ENCODE measurements at places on chromosomes 12 and 14. TPM values are rescaled to one million over a fixed set of nuclear protein-coding genes. Genes with fewer than 3 reads are reported as not detected.

The BRI3BP gene
- polyA plus RNA-seq, result 11.4 TPM

The BCL2L14 gene
- 0.92 TPM for polyA plus RNA-seq

GRCh38 chr12:6996040-6996441, 22.2 kb downstream of the LPCAT3 start:
- no peak for DNase-seq

GRCh38 chr12:22653075-22653474, 28.1 kb downstream of the ETNK1 start:
- no peak for DNase-seq

- DNase-seq, result no peak
Observed at GRCh38 chr12:77696183-77696582, 134.5 kb upstream of the NAV3 start.

The ZNF641 gene
- 22.5 TPM for polyA plus RNA-seq

- DNase-seq, result no peak
Observed at GRCh38 chr12:26319511-26319910, 124.1 kb downstream of the SSPN start.

The TAS2R8 gene
- not detected for polyA plus RNA-seq

The FLVCR2 gene
- polyA plus RNA-seq, result 6.7 TPM

The GPRC5D gene
- 0.94 TPM for polyA plus RNA-seq

DNA sequence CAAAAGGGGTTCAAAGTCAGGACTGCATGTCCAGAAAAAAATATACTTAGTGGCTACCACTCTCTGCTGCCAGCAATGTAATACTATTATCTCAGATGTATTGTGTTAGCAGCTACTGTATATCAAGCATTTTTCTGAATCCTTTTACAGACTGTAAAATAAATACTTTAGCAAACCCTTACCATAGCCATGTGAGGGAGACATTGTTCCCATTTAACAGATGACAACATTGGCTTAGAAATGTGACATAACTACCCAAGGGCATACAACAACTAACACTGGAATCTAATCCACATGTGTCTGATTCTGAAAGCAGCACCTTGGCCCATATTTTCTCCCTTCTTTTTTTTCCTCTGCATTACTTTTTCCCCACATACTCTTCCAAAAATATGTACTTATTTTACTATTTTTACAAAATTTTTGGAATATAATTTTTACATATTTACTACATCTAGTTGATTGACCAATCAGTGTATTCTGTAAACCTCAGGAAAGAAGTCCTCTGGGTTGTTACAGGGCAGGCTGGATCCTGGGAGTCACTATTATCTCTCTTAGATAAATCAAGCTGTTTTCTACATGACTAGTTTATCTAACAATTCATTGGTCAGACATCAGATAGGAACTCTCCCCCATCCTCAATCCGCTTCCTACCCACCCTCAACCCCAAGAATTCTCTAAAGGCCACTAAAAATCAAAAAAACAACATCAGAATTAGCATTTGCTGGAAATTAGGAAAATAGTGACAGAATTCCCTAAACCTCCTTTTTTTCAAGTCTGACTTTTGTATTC, 154.1 kb downstream of the BTG1 start:
- no peak for DNase-seq

GRCh38 chr12:68381476-68382219, 49.5 kb upstream of the MDM1 start:
- no peak for DNase-seq

DNA sequence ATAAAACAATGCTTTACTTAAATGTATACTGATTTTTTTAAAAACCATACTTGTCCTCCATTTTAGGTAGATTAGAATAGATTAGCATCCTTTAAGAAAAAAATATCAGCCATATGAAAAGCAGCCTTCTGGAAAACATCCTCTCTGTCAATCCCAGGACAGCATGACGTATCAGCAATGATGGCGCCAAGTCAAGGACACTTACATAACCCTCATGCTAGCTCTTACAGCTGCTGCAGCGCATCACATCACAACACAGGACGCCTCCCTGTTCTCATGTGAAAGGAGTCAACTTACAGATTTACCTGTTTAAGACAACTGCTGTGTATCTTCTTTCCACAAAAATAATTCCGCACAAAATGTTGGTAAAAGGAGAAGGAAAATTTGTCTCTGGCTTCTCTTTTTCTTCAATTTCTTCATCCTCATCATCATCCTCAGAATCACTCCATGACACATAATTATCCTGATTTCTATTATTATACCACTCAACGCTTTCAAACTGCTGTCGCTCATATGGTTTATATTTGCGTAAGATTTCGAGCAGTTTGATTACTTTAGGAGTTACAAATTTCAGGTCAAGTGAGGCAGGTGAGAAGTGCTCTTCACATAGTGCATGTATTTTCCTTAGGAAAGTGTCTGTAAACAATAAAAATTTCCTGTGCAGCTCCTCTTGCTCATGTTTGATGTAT, 33.3 kb downstream of the DICER1 start:
- no peak for DNase-seq

DNA sequence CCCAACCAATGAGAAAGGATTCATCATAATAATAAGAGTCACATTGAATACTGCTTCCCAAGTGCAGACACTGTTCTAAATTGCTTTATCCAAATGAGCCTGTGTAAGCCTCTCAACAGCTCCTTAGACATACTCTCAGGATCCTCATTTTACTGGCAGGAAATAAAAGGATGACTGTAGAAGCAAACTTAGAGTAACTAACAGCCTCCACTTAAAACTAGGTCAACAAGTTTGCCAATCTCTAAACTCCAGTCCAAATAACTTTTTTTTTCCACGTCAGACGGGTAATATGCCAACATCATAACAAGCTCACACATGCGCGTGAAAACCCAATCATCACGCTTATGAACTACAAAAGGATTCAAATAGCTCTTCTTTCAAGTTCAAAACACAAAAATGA, 15.3 kb upstream of the DPF3 start:
- no peak for DNase-seq

The VRK1 gene
- 22.3 TPM for polyA plus RNA-seq

- DNase-seq, result no peak
Observed at GRCh38 chr12:87660987-87661774, 368.0 kb downstream of the C12orf50 start.

GRCh38 chr12:53688134-53688533, 12.3 kb upstream of the ATP5MC2 start:
- DNase-seq, result no peak

DNA sequence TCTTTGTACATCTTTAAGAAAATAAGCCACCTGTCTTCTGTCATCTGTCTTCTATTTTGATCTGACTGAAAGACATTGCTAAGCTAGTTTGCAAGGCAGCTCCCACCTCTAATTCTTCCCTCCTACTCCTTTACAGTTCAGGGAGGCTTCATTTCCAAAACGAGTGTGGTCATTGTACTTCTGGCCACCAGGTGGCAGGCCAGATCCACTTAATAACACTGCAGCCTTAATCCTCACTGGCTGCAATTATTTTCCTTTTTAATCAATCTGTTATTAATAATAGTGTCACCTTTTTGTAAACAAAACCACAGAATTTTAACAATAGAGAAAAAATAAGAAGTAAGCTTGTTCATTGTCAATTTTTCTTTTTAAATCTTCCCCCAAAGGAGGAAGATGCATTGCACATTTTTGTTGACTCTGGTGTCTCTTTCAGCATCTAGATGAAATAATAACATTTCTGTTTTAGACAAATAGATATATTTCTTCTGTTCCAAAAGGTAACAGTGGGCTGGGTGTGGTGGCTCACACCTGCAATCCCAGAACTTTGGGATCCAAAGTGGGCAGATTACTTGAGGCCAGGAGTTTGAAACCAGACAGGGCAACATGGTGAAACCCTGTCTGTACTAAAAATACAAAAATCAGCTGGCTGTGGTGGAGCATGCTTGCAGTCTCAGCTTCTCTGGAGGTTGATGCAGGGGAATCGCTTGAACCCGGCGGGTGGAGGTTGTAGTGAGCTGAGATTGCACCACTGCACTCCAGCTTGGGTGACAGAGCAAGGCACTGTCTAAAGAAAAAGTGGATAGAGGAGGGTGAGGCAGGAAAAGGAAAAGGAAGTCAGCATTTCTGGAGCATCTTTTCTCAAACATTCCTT, 23.3 kb downstream of the GABARAPL1 start:
- no peak for DNase-seq

DNA sequence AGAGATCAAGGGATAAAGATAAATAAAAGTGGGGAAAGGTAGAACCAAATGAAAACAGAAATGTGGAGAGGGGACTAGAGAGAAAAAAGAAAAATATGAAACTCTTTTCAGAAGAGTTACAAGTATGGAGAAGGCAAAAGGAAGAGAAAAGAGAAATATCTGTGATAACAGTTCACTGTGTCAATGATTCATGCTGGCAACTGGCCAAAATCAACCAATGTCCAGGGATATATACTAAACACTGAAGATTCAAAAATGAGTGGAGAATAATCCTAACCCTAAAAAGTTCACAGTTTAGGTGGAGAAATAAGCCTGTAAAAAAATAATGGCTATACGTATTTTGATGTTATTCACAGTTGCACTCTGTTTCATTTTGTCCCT, 372.3 kb upstream of the KITLG start:
- no peak for DNase-seq

The CD63 gene
- polyA plus RNA-seq, result 680 TPM

DNA sequence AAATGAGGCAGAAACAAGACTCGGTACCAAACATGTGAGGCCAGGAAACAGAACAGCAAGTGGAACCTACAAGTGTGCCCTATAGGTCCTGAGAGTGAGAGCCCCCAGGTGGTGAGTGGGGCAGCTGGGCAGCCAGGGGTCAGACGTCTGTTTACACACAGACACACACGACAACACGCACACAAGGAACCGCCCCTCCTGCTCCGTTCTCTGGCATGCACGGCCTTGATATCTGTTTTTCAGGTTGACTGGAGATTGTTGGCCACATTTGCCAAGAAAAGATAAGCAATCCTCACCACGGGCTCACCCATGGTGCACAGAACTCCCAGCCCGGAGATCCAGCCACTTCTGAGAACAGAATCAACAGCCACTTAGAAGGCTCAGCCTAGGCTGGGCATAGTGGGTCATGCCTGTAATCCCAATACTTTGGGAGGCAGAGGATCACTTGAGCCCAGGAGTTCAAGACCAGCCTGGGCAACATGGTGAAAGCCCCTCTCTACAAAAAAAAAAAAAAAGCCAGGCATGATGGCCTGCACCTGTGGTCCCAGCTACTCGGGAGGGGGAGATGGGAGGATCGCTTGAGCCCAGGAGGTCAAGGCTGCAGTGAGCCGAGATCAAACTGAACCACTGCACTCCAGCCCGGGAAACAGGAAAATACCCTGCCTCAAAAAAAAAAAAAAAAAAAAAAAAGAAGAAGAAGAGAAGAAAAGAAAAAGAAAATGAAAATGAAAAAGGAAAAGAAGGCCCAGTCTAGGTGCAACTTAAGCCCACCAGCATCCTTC, 19.4 kb upstream of the EIF5 start:
- no peak for DNase-seq

The EFS gene
- 41.1 TPM for polyA plus RNA-seq

DNA sequence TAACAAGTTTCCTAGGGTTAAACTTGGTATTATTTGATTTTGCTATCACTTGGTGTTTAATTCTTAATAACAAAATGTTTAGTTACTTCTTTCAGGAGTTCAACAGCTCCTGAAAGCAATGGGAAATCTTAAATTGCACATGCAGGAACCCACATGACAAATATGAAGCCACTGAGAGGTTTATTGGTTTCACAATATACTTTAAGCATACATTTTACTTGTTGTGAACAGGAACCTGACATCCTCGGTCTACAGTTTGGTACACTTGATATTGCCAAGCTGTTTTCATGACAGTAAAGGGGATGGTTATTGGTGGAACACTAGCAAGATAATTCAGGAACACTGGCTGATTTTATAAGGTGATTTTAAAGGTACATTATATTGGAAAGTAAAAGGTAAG, 46.2 kb downstream of the SLC38A1 start:
- DNase-seq, result no peak

The IFNG-AS1 gene
- not detected for polyA plus RNA-seq

- DNase-seq, result no peak
Observed at GRCh38 chr14:33449703-33450395, 501.0 kb downstream of the EGLN3 start.

- DNase-seq, result no peak
Observed at GRCh38 chr14:49512147-49512551, 74.0 kb downstream of the RPS29 start.

DNA sequence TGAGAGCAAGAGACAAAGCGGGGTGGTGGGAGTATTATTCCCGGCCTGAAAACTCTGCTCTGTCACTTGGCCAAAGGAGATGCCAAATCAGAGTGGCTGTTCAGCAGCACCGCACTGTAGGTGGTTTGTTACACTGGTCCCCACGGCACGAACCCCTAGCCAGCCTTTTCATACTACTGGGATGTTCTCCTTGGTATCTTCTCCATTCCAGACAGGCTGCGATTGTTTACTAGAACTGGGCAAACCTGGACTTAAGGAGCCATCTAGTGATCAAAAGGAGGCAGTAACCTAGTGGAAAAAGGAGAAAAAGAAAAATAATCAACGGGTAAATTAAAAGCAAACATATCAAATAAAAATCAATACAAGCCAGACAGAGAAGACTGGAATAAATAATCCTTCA, 58.9 kb upstream of the TMTC2 start:
- DNase-seq, result no peak

The KRT3 gene
- polyA plus RNA-seq, result not detected

The SIX6 gene
- polyA plus RNA-seq, result not detected

GRCh38 chr12:100346660-100347059, 10.2 kb upstream of the SLC17A8 start:
- DNase-seq, result no peak

DNA sequence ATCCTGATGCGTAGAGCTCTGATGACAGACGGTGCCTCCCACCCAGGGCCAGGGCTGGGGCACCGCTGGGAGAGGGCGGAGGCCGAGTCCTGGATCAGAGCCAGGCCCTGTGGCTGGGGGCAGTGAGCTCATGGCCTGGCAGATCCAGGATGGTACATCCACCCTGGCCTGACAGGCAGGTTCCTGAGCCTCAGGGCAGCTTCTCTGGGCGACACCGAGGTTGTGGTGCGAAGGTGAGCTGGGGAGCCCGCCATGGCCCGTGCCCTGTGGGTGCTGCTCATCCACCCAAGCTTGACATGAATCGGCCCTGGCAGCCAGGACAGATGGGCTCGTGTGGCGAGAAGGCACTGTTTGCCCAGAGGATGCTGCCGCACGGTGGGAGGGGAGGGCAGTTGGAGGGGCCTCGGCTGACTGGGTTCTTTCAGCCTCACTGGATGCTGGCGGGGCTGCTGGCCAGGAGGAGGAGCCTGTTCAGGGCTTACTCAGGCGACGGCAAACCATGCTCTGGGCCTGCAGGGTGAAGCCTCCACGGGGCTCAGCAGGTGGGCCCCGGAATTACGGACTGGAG, 16.6 kb downstream of the LRTM2 start:
- peak; percentile 50 for DNase-seq

The CAPZA3 gene
- 0.16 TPM for polyA plus RNA-seq

The CACNA2D4 gene
- 2.0 TPM for polyA plus RNA-seq

GRCh38 chr12:105616971-105617540, 286.6 kb downstream of the C12orf75 start:
- no peak for DNase-seq

GRCh38 chr12:106107566-106107965, 31.2 kb downstream of the NUAK1 start:
- DNase-seq, result no peak

DNA sequence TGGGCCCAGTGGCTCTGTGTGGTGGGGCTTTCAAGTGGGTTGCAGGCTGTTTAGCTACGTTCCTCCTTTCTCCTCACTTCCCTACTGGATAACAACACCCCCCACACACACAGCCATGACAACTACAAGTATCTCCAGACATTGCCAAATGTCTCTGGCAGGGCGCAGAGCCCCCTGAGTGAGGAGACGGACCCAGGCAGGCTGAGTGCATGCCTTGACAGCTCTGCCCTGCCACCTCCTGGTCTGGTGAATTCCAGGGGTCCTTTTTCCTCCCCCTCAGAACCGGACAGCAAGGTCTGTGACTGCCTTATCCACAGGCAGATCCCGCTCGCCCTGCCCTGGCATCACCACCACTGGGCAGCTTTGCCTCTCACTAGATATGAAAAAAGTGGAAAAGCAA, 276.5 kb downstream of the TMEM132C start:
- DNase-seq, result no peak

All from renal pelvis (tissue), 12 donors.